Large intestine (tissue), 12 donors: ENCODE measurements at places on chromosomes 16 and 17. TPM values are rescaled to one million over a fixed set of nuclear protein-coding genes. Genes with fewer than 3 reads are reported as not detected.

KIF18B gene
- polyA plus RNA-seq: 7.7 TPM

CRYM gene
- 4.0 TPM for polyA plus RNA-seq

SLC26A11 gene
- 82.8 TPM for polyA plus RNA-seq

FOXJ1 gene
- 1.2 TPM for polyA plus RNA-seq

MRPL28 gene
- polyA plus RNA-seq: 55.6 TPM

WBP2 gene
- 107 TPM for polyA plus RNA-seq

DNASE1L2 gene
- polyA plus RNA-seq: 0.91 TPM

ADAMTS18 gene
- 1.9 TPM for polyA plus RNA-seq

CMTM2 gene
- 0.25 TPM for polyA plus RNA-seq

FDXR gene
- 6.3 TPM for polyA plus RNA-seq

C1QL1 gene
- 14.3 TPM for polyA plus RNA-seq

KRT32 gene
- polyA plus RNA-seq: not detected

MPP3 gene
- polyA plus RNA-seq: 4.9 TPM

ABCA6 gene
- polyA plus RNA-seq: 1.6 TPM

PITPNC1 gene
- polyA plus RNA-seq: 6.7 TPM

FOXF1 gene
- 22.3 TPM for polyA plus RNA-seq

CBFA2T3 gene
- 7.4 TPM for polyA plus RNA-seq

TBC1D3C gene
- polyA plus RNA-seq: 3.1 TPM

GRAP gene
- 2.9 TPM for polyA plus RNA-seq

ABI3 gene
- polyA plus RNA-seq: 9.3 TPM

RNF222 gene
- polyA plus RNA-seq: 0.13 TPM

SPN gene
- 6.8 TPM for polyA plus RNA-seq

ARL5C gene
- polyA plus RNA-seq: not detected

SLC9A5 gene
- 0.96 TPM for polyA plus RNA-seq

NOD2 gene
- 0.67 TPM for polyA plus RNA-seq

NKD1 gene
- polyA plus RNA-seq: 5.3 TPM

ATP1B2 gene
- 4.8 TPM for polyA plus RNA-seq

SYNGR3 gene
- polyA plus RNA-seq: 4.2 TPM
